ENCODE measurements at places on chromosomes 6 and 20.

DNA sequence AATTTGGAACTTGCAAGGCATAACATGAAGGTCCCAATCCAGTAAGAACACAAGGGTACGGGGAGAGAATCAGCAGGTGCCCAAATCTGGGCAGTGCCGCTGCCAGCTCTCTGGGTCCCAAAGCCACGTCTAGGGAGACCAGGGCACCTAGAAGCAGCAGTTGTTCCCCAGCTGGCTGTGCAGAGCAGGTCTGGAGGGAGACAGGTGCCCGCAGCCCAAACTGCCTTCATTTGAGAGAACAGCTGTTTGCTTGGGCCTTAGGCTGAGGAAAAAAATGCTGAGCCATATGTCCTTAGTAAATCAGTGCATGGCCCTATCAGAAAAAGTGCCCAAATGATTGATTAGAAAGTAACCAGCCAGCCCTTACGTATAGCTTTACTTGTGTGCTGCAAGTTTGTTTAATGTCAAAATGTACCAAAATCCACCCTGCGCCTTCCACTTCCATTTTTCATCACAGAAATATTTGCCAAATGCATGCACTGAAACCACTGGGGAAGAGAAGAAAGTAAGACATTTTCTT lies 9.1 kb upstream of the PRELID3B start:
- DNase-seq = no peak
- H3K4me1 ChIP-seq = peaks cover 2% of the 10 kb centered on the region
- no peak overlapping the region for H3K4me3 ChIP-seq
- no peaks in the 10 kb centered on the region for H3K36me3 ChIP-seq

DNA sequence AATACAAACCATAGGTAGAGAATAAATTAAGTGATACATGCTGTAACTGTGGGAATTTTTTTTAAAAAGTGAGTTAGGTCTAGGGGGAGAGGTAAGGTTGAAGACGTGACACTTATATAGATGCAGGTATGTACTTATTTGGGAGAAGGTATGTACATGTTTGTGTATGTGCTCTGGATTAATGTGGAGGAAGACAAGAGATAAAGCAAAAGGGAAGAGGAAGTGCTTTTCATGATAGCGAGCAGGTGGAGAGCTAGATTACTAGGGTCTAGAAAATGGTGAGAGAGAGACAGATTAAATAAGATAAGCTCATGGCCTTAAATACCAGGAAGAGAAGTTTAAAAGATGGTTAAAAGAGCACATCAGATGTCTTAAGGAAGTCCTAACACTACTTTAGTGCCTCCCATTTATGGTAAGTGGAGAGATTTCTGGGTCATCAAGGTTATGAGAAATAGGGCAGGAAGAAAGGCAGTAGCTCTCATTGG lies 92.5 kb downstream of the MAN1A1 start:
- H3K36me3 ChIP-seq = peaks cover 12% of the 10 kb centered on the region
- no peak for DNase-seq
- peaks cover 7% of the 10 kb centered on the region for H3K4me1 ChIP-seq
- H3K27ac ChIP-seq = no peak overlapping the region

- peak; percentile 71 for DNase-seq
- no peaks in the 10 kb centered on the region for H3K4me1 ChIP-seq
- H3K27me3 ChIP-seq = no peaks in the 10 kb centered on the region
- no peaks in the 10 kb centered on the region for H3K36me3 ChIP-seq
Observed at GRCh38 chr6:24283043-24283985, 74.5 kb downstream of the DCDC2 start.

- no peaks in the 10 kb centered on the region for H3K27me3 ChIP-seq
- no peak overlapping the region for H3K27ac ChIP-seq
- no peak overlapping the region for H3K4me3 ChIP-seq
Observed at GRCh38 chr6:161161889-161162624, 111.8 kb downstream of the AGPAT4 start.

DNA sequence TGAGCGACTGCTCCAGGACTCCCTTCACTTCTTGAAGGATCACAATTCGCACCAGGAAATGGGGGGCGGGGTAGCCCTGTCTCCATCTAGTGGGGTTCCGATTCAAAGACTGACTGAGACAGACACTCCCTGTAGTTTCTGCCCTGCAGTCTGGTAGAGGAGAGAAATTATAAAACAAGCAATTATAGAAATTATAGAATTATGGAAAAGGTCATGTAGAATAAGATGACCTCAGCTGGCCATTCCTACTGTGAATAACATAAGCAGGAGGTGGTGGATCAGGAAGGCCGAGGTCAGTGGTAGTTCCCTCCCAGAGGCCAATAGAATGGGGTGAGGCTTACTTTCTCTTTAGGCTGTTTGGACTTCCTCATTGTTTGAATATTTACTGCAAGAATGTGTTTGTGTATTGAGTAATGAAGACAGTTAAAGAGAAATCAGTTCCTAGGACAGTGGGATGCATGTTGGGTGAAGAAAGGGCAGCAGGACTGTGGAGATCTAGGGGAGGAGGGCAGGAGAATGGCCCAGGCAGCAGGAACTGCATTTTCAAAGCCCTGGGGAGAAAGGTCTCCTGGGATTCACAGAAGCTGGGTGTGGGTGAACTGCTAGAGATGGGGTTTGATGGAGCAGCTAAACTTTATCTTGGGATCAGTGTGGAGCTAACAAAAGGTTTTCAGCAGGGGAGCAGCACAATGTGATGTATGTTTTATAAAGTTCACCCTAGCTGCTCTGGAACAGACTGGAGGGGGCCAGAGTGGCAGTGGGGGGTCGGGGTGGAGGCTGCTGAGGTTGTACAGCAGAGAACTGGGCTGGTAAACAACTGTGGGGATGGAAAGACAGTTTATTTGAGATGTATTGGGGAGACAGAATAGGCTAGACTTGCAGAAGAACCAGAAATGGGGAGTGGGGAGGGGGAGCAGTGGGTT lies 2.1 kb downstream of the ZNF341 start:
- no peaks in the 10 kb centered on the region for H3K27me3 ChIP-seq
- peaks cover 19% of the 10 kb centered on the region for H3K36me3 ChIP-seq
- peak overlapping the region; percentile 68 for H3K4me3 ChIP-seq
- DNase-seq = no peak

- H3K36me3 ChIP-seq = no peaks in the 10 kb centered on the region
- no peak for DNase-seq
- peaks cover 2% of the 10 kb centered on the region for H3K27me3 ChIP-seq
- H3K27ac ChIP-seq = no peak overlapping the region
- no peak overlapping the region for H3K4me3 ChIP-seq
Observed at GRCh38 chr20:24909086-24909780, 39.8 kb upstream of the CST7 start.

- H3K4me3 ChIP-seq = no peak overlapping the region
- DNase-seq = no peak
- H3K27me3 ChIP-seq = no peaks in the 10 kb centered on the region
Observed at GRCh38 chr6:151306269-151306783, 66.6 kb downstream of the AKAP12 start.

DNA sequence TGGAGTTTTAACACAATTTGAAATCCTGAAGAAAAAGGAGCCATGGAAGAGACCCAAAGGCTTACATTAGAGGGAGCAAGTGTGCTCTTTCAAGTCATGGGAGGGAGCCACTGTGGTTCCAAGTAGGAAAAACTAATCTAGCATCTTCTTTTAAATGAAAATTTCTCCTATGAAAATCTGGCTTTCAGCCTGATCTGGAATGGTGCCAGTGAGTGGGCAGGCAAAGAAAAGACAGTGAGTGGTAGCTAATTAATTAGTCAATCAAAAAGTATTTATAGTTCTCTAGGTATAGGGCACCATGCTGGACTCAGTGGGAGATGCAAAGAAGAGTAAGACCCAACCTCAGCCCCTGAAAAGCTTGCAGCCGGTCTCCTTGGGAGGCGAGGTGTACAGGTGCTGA lies 21.9 kb downstream of the CAP2 start:
- no peaks in the 10 kb centered on the region for H3K27me3 ChIP-seq
- no peak overlapping the region for H3K27ac ChIP-seq

DNA sequence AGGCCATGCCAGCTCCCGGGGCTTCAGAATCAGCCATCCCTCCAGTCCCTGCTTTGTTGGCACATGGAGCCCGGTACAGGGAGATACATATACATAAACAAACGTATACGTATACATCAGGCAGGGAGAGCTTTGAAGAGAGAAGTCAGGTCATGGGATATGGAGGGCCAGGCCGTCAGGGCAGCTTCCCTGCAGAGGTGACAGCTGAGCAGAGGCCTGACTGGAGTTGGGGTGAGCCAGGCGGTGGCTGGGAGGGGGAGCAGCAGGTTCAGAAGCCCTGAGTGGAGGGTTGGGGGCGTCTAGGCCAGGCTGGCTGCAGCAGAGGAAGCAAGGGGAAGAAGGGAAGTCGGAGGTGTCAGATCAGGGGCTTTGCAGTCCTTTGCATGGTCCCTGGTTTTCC lies 61.7 kb downstream of the STK35 start:
- DNase-seq = no peak
- H3K4me3 ChIP-seq = no peak overlapping the region
- H3K4me1 ChIP-seq = no peaks in the 10 kb centered on the region
- no peaks in the 10 kb centered on the region for H3K36me3 ChIP-seq
- H3K27me3 ChIP-seq = peaks cover 17% of the 10 kb centered on the region

DNA sequence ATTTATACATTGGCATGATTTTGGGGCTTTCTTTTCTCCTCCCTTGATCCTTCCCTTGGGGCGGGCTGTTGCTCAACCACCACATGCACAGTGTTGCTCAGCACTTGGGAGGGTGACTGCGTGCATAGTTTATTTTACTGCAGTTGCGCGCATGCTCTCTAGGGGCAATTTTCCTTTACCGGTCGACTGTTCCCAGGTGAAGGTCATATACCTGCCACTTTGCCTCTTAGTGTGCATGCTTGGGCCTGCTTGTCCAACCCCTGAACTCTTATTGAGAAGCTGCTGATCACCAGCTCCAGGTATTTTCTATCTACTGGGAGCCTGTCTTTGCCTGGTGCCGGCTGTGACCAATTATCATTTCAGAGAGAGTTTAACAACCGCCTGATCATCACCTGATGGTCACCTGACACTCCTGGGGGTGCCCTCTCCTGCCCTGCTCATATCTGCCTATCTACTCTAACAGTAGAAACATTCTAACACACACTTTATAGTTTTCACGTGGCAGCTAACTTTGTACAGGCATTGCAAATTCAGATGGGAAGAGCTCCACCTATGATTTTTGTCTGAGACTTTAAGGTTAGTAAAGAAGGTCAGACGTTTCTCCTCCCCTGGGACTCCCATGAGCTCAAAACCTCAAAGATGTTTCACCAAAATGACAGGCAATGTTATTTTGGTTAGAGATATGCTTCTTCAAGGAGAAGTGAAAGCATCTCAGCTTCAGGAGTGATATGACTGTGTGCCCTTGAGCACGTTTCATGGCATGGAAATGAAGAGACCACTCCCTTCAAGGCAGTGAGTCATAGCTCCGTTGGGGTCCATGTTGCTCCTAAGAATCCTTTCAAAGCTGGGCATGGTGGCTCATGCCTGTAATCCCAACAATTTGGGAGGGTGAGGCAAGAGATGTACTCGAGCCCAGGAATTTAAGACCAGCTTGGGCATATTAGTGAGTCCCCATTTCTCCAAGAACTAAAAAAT lies 227.5 kb upstream of the MYLIP start:
- H3K4me1 ChIP-seq = peaks cover 49% of the 10 kb centered on the region
- H3K27me3 ChIP-seq = no peaks in the 10 kb centered on the region
- no peak overlapping the region for H3K4me3 ChIP-seq
- DNase-seq = no peak

DNA sequence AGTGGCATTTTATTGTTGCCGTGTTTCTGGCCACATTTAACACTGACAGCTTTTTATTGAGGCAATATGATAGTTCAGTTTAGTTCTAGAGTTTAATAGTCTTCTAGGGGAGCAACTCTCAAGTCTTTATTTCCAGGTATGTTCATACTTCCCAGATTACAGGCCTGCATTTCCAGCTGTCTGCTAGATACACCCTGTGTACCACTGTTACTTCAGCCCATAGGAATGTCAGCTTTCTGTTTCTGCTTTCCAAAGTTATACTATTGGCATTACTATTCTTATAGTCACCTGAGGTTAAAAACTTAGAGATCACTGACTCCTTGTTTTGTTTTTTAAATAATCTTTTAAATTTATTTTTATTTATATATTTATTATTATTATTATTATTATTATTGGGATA lies 7.6 kb downstream of the ZNF451 start:
- H3K27ac ChIP-seq = peak overlapping the region; percentile 5
- H3K4me1 ChIP-seq = peaks cover 11% of the 10 kb centered on the region
- no peak for DNase-seq
- H3K36me3 ChIP-seq = peaks cover 48% of the 10 kb centered on the region
- H3K4me3 ChIP-seq = no peak overlapping the region
- H3K27me3 ChIP-seq = no peaks in the 10 kb centered on the region

GRCh38 chr6:15515660-15516375 lies 147.0 kb downstream of the DTNBP1 start:
- H3K27ac ChIP-seq = no peak overlapping the region
- H3K36me3 ChIP-seq = peaks cover 63% of the 10 kb centered on the region
- no peaks in the 10 kb centered on the region for H3K27me3 ChIP-seq
- H3K4me3 ChIP-seq = no peak overlapping the region
- H3K4me1 ChIP-seq = no peaks in the 10 kb centered on the region
- DNase-seq = no peak

- H3K4me1 ChIP-seq = peaks cover 2% of the 10 kb centered on the region
- no peaks in the 10 kb centered on the region for H3K36me3 ChIP-seq
- DNase-seq = no peak
- peaks cover 48% of the 10 kb centered on the region for H3K27me3 ChIP-seq
- no peak overlapping the region for H3K27ac ChIP-seq
Observed at GRCh38 chr20:61233590-61233989, 18.5 kb upstream of the CDH4 start.

DNA sequence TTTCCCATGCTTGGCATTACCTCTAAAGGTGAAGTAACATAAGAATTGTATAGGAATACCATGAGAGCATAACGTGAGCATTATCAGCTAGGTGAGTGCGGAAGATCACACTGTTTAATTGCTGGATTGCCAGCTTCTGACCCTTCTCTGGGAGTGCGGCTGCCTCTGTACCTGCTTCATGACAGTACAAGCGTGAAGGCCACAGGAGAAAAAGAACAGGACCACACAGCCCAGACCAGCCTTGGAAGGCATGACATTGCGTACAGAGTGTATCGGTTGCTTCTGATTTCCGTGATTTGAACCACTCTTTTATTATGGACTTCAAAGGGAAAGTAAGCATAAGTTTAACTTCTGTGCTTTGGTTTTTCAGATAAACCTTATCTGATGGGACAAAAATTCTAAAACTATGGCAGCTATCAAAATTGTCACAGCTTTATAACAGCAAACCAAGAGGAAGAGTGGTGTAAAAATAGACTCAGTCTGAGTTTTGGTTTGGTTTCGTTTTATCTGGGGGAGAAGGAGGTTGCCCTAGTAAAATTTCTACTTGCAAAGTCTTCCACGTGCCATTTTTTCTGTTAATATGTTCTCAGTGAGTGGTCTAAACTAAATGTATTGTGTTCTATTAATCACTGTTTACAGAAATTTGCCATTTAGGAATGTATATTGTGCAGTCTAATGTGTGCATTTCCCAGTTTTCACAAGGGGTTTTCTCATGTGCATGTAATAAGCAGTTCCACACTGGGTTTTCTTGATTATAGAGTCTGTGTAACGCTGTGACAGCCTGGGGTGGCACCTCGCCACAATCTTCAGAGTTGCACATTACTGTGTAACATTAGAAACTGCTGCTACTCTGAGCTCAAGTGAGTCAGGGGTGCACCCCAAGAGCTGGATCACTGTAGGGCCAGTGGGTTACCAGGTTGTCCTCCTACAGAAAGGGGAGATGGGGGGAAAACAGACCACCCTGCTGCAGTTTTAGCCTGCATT lies 97.3 kb downstream of the RPP40 start:
- no peak overlapping the region for H3K4me3 ChIP-seq
- H3K27me3 ChIP-seq = no peaks in the 10 kb centered on the region
- no peak for DNase-seq
- H3K27ac ChIP-seq = peak overlapping the region; percentile 21
- H3K4me1 ChIP-seq = peaks cover 28% of the 10 kb centered on the region

All from mesothelial cell of epicardium (in vitro differentiated cells).